Thyroid gland (tissue), 4 donors: ENCODE measurements at places on chromosomes 6 and 20. TPM values are rescaled to one million over a fixed set of nuclear protein-coding genes. Genes with fewer than 3 reads are reported as not detected.

GRCh38 chr20:10603971-10604864, 69.6 kb downstream of the JAG1 start:
- H3K27ac ChIP-seq, result peak overlapping the region; percentile 38
- no peaks in the 10 kb centered on the region for H3K36me3 ChIP-seq
- DNase-seq, result peak; percentile 34
- H3K4me1 ChIP-seq, result peaks cover 16% of the 10 kb centered on the region

GRCh38 chr6:100704961-100705360, 176.2 kb downstream of the ASCC3 start:
- DNase-seq, result no peak
- no peak overlapping the region for H3K27ac ChIP-seq
- H3K4me1 ChIP-seq, result no peaks in the 10 kb centered on the region
- no peak overlapping the region for H3K4me3 ChIP-seq
- H3K36me3 ChIP-seq, result no peaks in the 10 kb centered on the region
- no peaks in the 10 kb centered on the region for H3K27me3 ChIP-seq

DNA sequence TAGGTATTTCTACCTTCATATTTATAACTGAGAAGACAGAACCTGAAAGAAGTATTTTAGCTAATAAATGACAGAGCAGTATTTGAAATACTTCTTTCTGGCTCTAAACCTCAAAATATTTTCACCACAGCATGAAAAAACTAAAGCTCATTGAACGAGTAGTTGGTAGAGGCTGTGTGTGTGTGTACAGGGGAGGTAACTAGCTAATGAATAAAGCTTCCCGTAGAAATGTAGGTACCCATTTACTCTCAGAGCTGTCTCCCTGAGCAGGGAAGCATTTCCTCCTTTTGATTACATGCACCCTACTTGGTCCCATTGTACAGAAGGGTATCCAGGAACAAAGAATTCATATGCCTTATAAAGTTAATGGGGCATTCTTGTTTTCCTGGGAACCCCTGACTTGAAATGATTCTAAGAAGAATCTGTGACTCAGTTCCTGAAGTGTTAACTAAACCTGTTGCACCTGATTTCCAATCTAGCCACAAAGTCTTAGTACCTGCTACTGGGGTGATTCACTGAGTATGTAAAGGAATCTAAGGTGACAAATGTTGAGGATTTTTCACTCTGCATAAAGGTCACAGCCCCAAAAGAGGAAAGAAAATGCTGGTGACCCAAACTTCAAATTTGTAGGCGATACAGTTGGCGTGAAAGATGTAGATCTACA, 12.5 kb downstream of the CRYBG1 start:
- no peak overlapping the region for H3K27ac ChIP-seq
- no peak for DNase-seq
- no peaks in the 10 kb centered on the region for H3K27me3 ChIP-seq
- H3K36me3 ChIP-seq, result no peaks in the 10 kb centered on the region

GRCh38 chr6:137486416-137486815, 7.8 kb downstream of the OLIG3 start:
- peaks cover 8% of the 10 kb centered on the region for H3K4me1 ChIP-seq
- H3K4me3 ChIP-seq, result no peak overlapping the region
- no peak overlapping the region for H3K27ac ChIP-seq
- no peak for DNase-seq
- H3K36me3 ChIP-seq, result no peaks in the 10 kb centered on the region

GRCh38 chr6:169165561-169166300, 87.9 kb downstream of the THBS2 start:
- H3K4me3 ChIP-seq, result no peak overlapping the region
- no peak overlapping the region for H3K27ac ChIP-seq
- H3K36me3 ChIP-seq, result no peaks in the 10 kb centered on the region
- H3K27me3 ChIP-seq, result no peaks in the 10 kb centered on the region

DNA sequence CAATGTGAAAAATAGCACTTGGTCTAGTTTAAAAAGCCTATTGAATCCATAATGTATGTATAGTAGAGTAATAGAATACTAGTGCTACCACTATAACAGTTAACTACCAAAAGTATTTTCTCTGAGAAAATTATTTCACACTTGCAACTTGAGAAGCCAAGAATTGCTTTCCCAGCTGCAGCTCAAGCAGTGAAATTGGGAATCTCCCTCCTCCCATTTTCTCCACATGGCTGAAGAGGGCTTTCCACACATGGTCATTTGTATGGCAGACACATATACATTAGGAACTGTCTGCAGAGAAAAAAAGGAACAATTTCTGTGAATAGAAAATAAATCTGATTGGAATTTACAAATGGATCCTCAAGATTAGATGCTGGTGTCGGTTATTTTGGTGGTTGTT, 34.5 kb downstream of the TOMM6 start:
- H3K27me3 ChIP-seq, result no peaks in the 10 kb centered on the region
- H3K36me3 ChIP-seq, result no peaks in the 10 kb centered on the region
- H3K4me3 ChIP-seq, result no peak overlapping the region
- no peak overlapping the region for H3K27ac ChIP-seq

GRCh38 chr20:44467289-44467883, 8.3 kb upstream of the TTPAL start:
- H3K4me3 ChIP-seq, result no peak overlapping the region
- no peaks in the 10 kb centered on the region for H3K4me1 ChIP-seq
- H3K27ac ChIP-seq, result no peak overlapping the region
- DNase-seq, result peak; percentile 33

DNA sequence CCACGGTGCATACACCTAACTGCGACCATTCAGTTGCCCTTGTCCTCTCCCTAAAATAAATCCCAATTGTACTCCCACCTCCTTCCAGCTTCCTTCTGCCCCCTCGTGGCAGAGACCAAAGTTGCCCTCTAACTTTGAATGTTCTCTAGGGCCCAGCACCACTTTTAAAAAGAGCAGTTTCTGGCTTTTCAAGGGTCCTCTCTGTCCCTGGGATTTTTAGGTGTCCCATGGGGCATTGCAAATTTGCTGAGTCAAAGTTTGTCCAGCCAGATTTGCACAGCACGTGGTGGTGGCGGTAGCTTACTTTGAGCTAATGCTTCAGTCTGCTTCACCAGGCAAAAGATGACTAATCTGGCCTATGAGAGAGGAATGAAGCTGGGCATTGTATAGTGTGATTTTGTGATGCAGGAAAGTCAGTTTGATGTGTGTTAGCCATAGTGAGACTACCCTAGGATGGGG, 100.2 kb downstream of the PERP start:
- no peaks in the 10 kb centered on the region for H3K27me3 ChIP-seq
- no peaks in the 10 kb centered on the region for H3K36me3 ChIP-seq

GRCh38 chr6:154337406-154338005, 19.1 kb downstream of the IPCEF1 start:
- H3K4me1 ChIP-seq, result peaks cover 31% of the 10 kb centered on the region
- no peaks in the 10 kb centered on the region for H3K27me3 ChIP-seq
- H3K4me3 ChIP-seq, result no peak overlapping the region
- no peak for DNase-seq
- H3K27ac ChIP-seq, result peak overlapping the region; percentile 14
- no peaks in the 10 kb centered on the region for H3K36me3 ChIP-seq

DNA sequence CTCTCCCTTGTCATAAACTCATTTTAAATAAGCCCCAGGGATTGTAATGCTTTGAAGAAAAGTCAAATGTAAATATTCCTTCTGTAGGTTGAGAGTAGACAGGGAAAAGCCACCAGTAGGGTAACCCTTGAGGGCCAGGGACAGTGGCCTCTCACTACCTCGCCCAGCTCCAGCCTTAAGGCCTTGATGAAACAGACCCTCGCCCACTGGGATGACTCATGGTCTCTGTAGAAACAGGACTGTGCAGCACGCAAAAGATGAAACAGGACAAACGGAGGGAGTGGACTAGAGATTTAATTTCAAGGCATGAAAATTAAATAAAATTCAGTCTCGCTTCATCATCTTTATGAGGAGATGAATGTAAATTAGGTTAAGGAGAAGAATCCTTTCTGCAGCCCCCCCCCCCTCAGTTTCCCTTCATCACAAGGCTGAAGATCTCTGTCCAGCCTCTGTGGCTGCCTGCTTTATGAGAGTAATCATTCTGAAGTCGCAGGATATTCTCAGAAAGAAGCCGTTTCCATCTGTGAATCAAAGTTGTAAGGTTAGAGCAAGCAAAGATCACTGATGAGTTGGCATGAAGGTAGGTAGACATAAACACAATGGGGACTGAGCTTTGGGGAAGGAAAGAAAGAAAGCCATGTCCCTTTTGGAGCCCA, 60.4 kb downstream of the TMEM200A start:
- H3K36me3 ChIP-seq, result no peaks in the 10 kb centered on the region
- no peaks in the 10 kb centered on the region for H3K27me3 ChIP-seq
- no peak overlapping the region for H3K4me3 ChIP-seq
- DNase-seq, result no peak

- no peaks in the 10 kb centered on the region for H3K27me3 ChIP-seq
- no peak for DNase-seq
Observed at GRCh38 chr6:107654764-107655163, 164.8 kb downstream of the SOBP start.

GRCh38 chr20:25318471-25319240, 70.8 kb downstream of the PYGB start:
- no peak overlapping the region for H3K27ac ChIP-seq
- no peaks in the 10 kb centered on the region for H3K4me1 ChIP-seq
- H3K4me3 ChIP-seq, result no peak overlapping the region
- no peaks in the 10 kb centered on the region for H3K36me3 ChIP-seq
- DNase-seq, result peak; percentile 0

DNA sequence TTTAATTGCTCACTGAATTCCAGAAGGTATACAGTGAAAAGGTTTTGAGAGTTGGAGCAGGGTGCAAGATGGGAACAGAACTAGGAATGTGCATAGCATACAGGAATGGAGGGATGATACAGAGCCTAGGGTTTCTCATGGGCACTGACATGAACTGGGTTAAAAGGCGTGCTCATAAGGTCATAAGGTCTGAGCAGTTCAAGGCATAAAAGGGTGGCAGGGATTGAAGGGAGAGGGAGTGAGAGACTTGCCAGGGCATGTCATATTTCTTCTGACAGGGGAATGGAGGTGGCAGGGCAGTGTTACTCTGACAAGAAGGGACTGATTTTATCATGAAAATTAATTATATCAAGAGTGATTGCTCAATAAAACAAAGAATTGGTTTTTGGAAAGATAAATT, 4.7 kb downstream of the MLIP start:
- no peak overlapping the region for H3K4me3 ChIP-seq
- H3K36me3 ChIP-seq, result no peaks in the 10 kb centered on the region
- no peaks in the 10 kb centered on the region for H3K27me3 ChIP-seq
- DNase-seq, result no peak
- no peaks in the 10 kb centered on the region for H3K4me1 ChIP-seq

DNA sequence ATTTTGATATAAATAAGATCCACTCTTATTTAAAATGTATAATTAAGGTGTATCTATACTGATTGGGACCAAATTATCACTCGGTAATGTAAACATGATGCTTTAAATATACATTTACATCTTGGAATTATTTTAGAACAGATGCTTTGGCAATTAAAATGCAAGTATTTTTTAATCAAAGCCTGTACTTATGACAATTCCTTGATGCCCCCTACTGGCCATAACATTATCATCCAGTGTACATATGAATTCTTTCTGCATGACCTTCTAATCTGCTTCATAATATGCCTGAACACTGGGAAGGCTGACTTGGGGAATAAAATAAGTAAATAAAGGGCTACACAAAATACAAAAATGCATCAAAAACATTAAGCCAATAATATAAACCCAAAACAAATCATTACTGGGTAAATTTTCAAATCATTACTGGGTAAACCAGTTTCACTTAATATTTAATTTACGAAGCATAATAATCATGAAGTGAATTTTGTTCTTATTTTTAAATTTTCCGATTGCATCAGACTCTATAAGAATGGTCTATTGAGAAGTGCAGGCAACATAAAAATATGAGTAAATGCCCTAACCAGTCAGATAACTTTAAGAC, 65.1 kb downstream of the CGA start:
- H3K27ac ChIP-seq, result no peak overlapping the region
- DNase-seq, result no peak
- no peaks in the 10 kb centered on the region for H3K4me1 ChIP-seq
- H3K36me3 ChIP-seq, result no peaks in the 10 kb centered on the region

DNA sequence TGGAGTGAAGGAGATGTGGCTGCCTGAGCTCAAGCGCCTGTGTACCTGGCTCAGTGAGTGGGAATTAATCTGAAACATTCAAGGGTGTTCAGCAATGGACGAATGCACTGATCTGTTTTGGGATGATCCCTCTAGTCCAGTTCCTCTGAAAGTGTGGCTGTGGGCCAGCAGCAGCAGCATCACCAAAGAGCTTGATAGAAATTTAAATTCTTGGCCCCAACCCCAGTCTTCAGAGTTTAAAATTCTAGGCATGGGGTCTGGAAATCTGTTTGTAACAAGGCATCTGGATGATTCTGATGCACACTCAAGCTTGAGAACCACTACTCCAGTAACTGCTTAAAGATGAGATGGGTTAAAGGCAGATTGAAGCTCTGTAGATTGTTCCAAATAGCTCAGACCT, 59.2 kb downstream of the STMND1 start:
- H3K27ac ChIP-seq, result no peak overlapping the region
- no peak for DNase-seq
- no peaks in the 10 kb centered on the region for H3K36me3 ChIP-seq

GRCh38 chr6:143397227-143398222, 53.0 kb downstream of the ADAT2 start:
- H3K36me3 ChIP-seq, result no peaks in the 10 kb centered on the region
- no peaks in the 10 kb centered on the region for H3K27me3 ChIP-seq

GRCh38 chr6:146200176-146200575, 171.3 kb downstream of the GRM1 start:
- no peak for DNase-seq
- no peak overlapping the region for H3K27ac ChIP-seq
- H3K4me3 ChIP-seq, result no peak overlapping the region
- H3K4me1 ChIP-seq, result no peaks in the 10 kb centered on the region
- no peaks in the 10 kb centered on the region for H3K36me3 ChIP-seq

- no peak overlapping the region for H3K4me3 ChIP-seq
- no peaks in the 10 kb centered on the region for H3K27me3 ChIP-seq
- peaks cover 11% of the 10 kb centered on the region for H3K4me1 ChIP-seq
Observed at GRCh38 chr20:63357921-63358905, 2.9 kb downstream of the CHRNA4 start.

DNA sequence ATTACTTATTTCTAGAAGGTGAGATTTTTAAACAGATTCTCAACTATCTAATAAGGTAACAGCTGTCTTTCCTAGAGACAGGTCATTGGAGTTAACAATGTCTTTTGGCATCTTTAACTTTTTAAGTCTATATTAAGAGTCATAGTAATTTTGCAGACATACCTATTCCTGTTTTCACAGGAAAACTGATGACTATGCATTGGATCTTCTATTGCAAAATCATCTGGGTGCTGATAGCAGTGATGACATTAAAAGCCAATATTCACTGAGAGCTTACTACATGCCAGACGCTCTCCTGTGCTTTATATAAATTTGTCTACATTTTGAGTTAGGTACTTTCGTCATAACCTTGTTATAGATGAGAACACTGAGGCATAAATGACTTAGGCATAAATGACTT, 462.4 kb upstream of the MARCKS start:
- no peak overlapping the region for H3K4me3 ChIP-seq
- no peaks in the 10 kb centered on the region for H3K36me3 ChIP-seq
- H3K4me1 ChIP-seq, result no peaks in the 10 kb centered on the region
- no peak overlapping the region for H3K27ac ChIP-seq
- no peak for DNase-seq
- no peaks in the 10 kb centered on the region for H3K27me3 ChIP-seq

COL9A1 gene
- not detected for total RNA-seq

CCN6 gene
- total RNA-seq, result 0.33 TPM

ASIP gene
- not detected for total RNA-seq

TXLNB gene
- total RNA-seq, result 0.45 TPM

PSORS1C1 gene
- total RNA-seq, result 2.1 TPM

SLC25A27 gene
- 81.4 TPM for total RNA-seq

HLA-DMB gene
- total RNA-seq, result 47.6 TPM

GNAS-AS1 gene
- 0.42 TPM for total RNA-seq

ABHD16B gene
- total RNA-seq, result not detected

LPA gene
- total RNA-seq, result not detected

HLA-DOB gene
- not detected for total RNA-seq

MMUT gene
- total RNA-seq, result 26.7 TPM
